Osteocyte (in vitro differentiated cells): ENCODE measurements at places on chromosomes 16 and 17. TPM values are rescaled to one million over a fixed set of nuclear protein-coding genes. Genes with fewer than 3 reads are reported as not detected.

The SLC6A2 gene
- total RNA-seq = not detected in 2 replicates

The DRC3 gene
- total RNA-seq = 2.1 and 2.9 TPM in 2 replicates

The NGFR gene
- total RNA-seq = 2.8 and 3.6 TPM in 2 replicates

The ZFHX3 gene
- total RNA-seq = 89.1 and 97.0 TPM in 2 replicates

The RASD1 gene
- 1.2 and 1.6 TPM in 2 replicates for total RNA-seq
